ENCODE measurements at places on chromosomes 2 and 18.

- no peak for DNase-seq
Measured at GRCh38 chr2:26088038-26088643, 54.3 kb downstream of the RAB10 start.

- DNase-seq = no peak
Measured at GRCh38 chr2:104825124-104825865, 28.6 kb upstream of the POU3F3 start.

- no peak for DNase-seq
Measured at GRCh38 chr2:175441181-175441761, 259.8 kb upstream of the ATP5MC3 start.

- DNase-seq = no peak
Measured at GRCh38 chr2:134623796-134624195, 95.0 kb downstream of the TMEM163 start.

- no peak for DNase-seq
Measured at GRCh38 chr2:233835230-233836186, 18.8 kb downstream of the HJURP start.

DNA sequence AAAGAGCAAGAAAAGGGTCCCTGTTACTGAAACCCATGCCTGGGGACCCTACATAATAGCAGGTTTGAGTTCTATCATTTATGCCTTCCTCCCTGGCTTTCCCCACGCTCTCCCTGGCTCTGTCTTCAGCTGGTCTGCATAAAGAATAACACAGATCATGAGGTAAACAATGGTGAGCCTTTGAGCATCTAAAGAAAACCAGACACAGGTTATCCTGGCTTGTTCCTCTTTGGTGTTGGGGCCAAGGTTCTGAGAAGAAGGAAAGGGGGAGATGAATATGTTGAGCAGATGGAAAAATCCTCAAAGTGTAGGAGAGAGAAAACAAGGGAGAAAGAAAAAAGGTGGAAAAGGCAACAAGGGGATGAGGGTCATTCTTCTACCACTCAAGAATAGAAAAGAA, 127.3 kb downstream of the CABYR start:
- DNase-seq = no peak

- DNase-seq = no peak
Measured at GRCh38 chr2:212001325-212001724, 537.3 kb downstream of the ERBB4 start.

- no peak for DNase-seq
Measured at GRCh38 chr2:70006447-70006784, 45.0 kb upstream of the ASPRV1 start.

- no peak for DNase-seq
Measured at GRCh38 chr2:43165378-43166069, 60.9 kb downstream of the ZFP36L2 start.

- no peak for DNase-seq
Measured at GRCh38 chr2:219430633-219431615, 3.7 kb upstream of the SPEG start.

GRCh38 chr18:59660786-59661743, 36.2 kb downstream of the CCBE1 start:
- DNase-seq = no peak

GRCh38 chr2:43174368-43174916, 52.0 kb downstream of the ZFP36L2 start:
- peak; percentile 66 for DNase-seq

- no peak for DNase-seq
Measured at GRCh38 chr2:136219963-136220362, 102.0 kb upstream of the CXCR4 start.

- no peak for DNase-seq
Measured at GRCh38 chr2:146365041-146365440, 1479.8 kb upstream of the ACVR2A start.

- DNase-seq = no peak
Measured at GRCh38 chr2:86596118-86596517, 27.5 kb downstream of the RNF103 start.

DNA sequence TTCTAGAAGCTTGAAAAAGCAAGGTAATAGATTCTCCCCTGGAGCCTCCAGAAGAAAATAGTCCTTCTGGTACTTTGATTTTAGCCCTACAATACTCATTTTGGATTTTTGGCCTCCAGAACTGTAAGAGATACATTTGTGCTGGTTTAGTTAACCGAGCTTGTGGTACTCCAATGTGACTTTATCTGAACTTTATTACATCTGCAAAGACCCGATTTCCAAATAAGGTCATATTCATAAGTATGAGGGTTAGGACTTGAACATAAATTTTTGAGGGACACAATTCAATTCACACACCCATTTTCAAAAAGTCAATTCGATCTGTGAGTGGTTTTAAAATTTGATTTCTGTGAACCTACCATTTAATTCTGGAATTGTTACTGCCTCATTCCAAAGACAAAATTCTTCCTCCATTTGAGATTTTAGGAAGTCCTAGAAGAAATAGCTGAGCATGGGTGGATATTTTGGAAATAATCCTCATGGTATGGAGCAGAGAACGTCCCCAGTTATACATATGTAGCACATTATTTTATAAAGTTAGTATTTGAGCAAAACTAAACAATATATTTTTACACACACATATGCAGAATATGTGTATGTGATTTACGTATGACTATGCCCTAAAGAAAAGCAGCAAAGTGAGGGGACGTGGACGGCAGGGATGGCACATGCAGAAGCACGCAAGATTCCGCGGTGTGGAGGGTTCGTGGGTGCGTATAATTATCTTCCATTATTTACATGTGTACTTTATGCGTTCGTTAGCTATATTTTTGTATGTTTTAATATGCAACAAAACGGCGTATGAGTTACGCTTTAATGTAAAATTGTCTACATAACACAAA, 905 bp upstream of the NUP35 start:
- no peak for DNase-seq

DNA sequence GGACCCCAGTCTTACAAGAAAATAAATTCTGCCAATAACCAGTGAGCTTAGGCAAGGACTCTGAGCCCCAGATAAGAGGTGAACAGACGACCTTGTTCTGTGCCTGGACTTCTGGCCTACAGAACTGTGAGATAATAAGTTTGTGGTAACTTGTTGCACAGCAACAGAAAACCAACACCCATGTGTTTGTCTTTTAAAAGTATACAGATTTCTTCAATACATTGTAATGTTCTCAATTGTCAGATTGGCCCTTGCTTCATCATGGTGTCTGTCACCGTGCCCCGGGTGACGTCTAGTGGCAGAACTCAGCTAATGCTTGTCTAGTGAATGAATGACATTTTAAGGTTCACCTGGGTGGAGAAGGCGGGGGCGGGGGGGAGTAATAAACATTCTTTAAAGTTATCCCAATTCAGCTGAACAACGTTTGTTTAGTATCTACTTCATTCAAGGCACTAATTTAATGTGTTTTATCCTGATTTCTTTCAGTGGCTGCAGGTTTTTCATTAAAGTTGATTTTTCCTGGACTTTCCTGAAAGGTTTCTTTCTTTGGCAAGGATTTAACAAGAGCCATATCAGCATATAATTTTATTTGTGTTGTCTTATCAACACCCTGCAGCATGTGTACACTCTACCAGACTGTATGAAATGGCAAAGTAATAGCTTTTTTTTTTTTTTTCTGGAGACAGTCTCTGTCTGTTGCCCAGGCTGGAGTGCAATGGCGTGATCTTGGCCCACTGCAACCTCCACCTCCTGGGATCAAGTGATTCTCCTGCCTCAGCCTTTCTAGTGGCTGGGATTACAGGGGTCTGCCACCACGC, 123.8 kb upstream of the DLX2 start:
- no peak for DNase-seq

DNA sequence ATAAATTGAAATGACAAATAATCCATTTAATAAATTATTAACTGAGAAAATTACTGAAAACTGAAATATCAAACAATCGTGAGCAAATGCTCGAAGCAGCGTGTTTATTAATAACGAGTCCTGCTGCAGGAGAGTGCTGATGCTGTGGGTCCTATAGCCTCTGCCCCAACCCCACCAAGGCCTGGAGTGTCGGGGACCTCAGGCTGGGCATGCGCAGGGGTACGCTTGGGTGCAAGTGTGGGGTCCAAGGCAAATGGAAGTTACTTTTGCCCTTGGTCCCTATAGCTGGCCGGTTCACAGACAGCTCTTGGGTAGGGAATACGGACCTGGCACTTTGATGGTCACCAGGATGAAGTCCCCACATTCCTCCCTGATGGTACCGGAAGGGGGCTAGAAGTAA, 43.3 kb upstream of the CELF4 start:
- DNase-seq = no peak

DNA sequence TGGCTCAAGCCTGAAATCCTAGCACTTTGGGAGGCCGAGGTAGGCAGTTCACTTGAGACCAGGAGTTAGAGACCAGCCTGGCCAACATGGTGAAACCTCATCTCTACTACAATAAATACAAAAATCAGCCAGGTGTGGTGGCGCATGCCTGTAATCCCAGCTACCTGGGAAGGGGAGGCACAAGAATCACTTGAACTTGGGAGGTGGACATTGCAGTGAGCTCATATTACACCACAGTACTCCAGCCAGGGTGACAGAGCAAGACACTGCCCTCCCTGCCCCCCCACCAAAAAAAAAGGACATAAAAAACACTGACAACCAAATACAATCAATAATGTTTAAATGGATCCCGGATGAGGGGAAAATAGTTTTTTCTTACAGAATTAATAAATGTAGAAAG, 7.8 kb downstream of the TIA1 start:
- DNase-seq = no peak

- DNase-seq = no peak
Measured at GRCh38 chr2:4445821-4446220, 742.4 kb downstream of the DCDC2C start.

- DNase-seq = no peak
Measured at GRCh38 chr2:235087832-235088495, 136.1 kb downstream of the SH3BP4 start.

GRCh38 chr18:57122936-57123510, 23.9 kb upstream of the BOD1L2 start:
- DNase-seq = no peak

DNA sequence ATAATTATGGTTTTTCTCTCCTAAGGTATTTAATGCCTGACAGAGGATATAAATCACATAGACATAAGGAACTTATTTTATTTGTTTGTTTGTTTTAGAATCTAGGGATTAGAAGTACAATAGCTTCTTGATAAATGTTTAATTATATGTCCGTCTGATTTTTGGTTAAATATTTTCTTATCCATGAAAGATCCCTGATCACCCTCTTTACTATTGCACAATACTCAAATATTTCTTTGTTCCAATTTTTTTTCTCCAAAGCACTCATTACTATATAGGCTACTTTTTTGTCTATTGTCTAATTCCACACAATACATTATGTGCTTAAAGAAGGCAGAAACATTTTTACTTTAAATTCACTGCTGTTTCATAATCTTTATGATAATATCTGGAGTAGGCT, 875.8 kb downstream of the TDRD15 start:
- no peak for DNase-seq

- no peak for DNase-seq
Measured at GRCh38 chr2:64262071-64262470, 117.9 kb upstream of the PELI1 start.

DNA sequence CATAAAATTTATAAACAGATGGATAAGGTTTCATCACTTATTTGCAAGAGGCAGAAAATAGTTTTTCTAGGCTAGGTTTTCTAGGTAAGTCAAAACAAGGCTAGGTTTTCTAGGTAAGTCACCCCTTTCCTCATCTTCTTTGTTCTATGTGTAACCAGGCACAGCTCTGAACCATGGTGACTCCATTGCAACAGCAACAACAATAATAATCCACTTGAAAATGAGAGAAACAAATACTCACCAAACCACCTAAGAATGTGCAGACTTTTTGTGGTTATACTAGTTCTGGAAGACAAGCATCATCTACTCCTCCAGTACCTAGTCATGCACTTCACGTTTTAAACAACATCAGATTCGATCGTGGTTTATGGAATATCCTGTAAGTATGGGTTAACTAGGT, 237.4 kb upstream of the ACVR2A start:
- no peak for DNase-seq

DNA sequence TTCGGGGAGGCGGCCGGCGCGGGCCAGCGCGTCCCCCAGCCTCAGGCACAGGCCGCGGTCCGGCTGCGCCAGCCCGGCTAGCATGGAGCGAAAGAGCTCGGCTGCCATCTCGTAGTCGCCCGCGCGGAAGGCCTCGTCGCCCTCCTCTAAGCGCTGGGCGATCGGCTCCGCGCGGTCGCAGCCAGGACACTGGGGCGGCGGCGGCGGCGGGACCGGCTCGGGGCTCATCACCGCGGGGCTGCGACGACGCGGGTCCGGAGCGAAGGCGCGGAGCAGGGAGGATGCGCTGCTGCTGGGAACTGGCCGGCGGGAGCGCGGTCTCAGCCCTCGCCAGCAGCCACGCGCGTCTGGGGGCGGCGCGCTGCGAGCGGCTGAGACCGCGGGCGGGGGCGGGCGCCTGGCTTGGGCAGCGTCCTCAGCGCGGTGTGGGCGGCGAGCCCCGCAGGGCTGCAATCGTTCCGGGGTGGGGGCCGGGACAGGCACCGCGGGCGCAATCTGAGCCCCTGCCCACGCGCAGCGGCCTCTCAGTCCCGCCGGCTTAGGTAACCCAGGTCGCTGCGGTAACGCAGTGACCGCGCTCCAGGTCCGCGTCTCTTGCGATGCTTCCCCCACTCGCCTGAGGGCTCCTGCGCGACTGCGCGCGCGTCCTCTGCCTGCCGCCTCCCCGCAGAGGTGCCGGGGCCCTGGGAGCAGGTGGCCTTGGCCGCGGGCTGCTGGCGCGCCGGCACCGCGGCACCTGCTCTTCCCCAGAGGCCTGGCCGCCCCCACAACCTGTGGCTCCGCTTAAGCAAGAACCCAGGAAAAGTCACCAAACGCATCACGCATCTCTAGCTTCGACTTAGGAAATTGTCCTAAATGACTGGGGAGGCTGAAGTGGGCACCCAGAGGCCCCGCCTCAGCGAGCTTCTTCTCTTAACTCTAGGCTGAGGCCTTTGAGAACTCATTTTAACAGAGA, at the start of gene LONRF2:
Gene LONRF2 (minus strand): TSS at position 636 of the 955 bp plus-strand sequence. CDS start 408 bp downstream, at position 228.
- no peak for DNase-seq

DNA sequence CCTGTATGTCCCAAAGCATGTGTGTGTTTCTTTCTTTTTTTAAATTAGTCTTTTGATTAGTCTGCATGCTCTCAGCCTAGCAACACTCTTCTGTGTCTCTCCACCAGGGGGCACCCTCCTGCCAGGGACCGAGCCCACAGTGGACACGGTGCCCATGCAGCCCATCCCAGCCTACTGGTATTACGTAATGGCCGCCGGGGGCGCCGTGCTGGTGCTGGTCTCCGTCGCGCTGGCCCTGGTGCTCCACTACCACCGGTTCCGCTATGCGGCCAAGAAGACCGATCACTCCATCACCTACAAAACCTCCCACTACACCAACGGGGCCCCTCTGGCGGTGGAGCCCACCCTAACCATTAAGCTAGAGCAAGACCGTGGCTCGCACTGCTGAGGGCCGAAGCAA, 93.8 kb downstream of the NRP2 start:
- peak; percentile 43 for DNase-seq

GRCh38 chr2:125942585-125943424, 713.2 kb upstream of the GYPC start:
- DNase-seq = no peak

- DNase-seq = no peak
Measured at GRCh38 chr2:103353774-103354173, 591.9 kb downstream of the TMEM182 start.

GRCh38 chr2:227817850-227818674, 4.4 kb downstream of the CCL20 start:
- no peak for DNase-seq
